Brain (organoid and tissue), 16 donors: ENCODE measurements at places on chromosomes 7 and 10.
A peak's percentile ranks its signal among the peaks of the same experiment; 100 is the strongest.

GRCh38 chr7:92835851-92836488 is 403 bp downstream of the CDK6 start:
- peak; percentile 54 for DNase-seq

DNA sequence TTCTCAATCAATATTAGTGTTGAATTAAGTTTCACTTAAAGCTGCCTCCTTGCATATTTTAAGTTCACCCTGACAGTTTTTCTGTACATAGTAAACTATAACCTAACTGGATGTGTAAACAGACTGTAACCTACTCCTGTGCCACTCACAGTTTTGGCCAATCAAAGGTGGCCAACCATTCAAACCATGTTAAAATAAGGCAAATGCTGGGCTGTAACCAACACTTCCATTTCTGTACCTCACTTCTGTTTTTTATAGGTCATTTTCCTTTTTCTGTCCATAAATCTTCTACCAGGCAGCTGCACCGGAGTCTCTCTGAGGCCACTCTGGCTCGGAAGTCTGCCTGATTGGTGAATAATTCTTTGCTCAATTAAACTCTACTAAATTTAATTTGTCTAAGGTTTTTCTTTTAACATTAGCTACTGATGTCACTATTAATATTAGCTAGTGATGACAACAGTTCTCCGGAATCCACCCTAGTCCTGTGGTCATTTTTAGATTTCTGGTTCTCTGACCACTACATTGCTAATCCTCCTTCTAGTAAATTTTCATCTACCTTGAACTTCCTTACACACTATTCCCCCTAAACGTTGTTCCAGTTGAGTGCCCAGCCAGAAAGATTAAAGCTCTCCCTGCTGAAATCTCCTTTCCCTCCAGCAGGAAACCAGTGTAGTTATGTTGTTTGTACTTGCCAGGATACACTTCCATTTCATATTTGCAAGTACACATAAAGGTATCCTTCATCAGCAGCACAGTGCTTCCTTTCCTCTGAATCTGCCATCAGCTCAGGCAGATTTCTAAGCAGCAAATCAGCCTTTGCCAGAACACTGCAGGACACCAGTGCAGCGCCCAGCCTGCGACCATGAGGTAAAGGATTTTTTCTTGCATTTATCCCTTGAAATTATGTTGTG is 18.6 kb upstream of the IFIT2 start:
- DNase-seq = peak; percentile 42

- DNase-seq = peak; percentile 35
Measured at GRCh38 chr7:137694405-137694804, 152.4 kb downstream of the DGKI start.

- no peak for DNase-seq
Measured at GRCh38 chr10:31058795-31059703, 27.4 kb upstream of the ZNF438 start.

GRCh38 chr7:122182081-122182480 is 38.0 kb upstream of the AASS start:
- DNase-seq = no peak

GRCh38 chr10:43754569-43755260 is 106.0 kb upstream of the ZNF32 start:
- no peak for DNase-seq

- DNase-seq = no peak
Measured at GRCh38 chr10:50533296-50533695, 90.5 kb downstream of the SGMS1 start.

GRCh38 chr10:114547514-114547913 is 110.6 kb downstream of the ABLIM1 start:
- no peak for DNase-seq

DNA sequence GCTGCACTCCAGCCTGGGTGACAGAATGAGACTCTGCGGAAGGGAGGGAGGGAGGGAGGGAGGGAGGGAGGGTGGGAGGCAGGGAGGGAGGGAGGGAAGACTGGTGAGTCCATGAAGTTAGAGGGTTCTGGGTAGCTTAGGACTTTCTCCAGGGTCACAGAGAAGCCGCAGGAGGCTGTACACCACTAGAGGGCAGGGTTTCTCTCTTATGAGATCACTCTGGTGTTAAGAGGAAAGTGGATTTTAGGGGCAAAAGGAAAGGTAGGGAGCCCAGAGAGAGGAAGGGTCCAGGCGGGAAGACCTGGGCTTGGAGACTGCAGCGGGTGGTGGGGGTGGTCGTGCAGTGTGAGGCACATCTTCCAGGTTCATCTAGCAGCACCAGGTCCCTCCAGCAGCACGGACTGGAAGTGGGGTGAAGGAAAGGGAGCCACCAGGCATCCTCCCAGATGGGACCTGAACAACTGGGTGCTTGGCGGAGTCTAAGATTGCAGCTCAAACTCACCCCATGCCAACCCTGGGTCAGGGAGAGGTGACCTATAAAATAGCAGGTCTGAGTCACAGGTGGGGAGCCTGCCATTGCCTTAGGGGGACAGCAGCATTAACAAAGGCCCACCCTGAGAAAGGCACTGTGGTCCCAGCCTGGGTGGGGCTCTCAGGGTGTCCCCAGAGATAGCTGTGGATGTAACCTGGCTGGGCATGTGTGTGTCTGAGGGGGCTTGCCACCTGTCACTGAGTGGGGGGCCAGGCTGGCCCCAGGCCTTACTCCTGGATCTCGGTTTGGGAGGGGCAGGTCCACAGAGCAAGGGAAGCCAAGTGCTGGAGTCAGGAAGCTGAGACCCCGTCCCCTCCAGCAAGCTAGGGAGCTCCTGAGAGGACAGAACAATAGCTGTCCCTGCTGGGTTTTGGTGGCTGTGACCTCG is 48.5 kb upstream of the SLC29A3 start:
- DNase-seq = peak; percentile 82

- DNase-seq = no peak
Measured at GRCh38 chr10:36324831-36325230, 682.7 kb upstream of the FZD8 start.

- DNase-seq = peak; percentile 52
Measured at GRCh38 chr7:104156842-104157277, 51.0 kb downstream of the ORC5 start.

DNA sequence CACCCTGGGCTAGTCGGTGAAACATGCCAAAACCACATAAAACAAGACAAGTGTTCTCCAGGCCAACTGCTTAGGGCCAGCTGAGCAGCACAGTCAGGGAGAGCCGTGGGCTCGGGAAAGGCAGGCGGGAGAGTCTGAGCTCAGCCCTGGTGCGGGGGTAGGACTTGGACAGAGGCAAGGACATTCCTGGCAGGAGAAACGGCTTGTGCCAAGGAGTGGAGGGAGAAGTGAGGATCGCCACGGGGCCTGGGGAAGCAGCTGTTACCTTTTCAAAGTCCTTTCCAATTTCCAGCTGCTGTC is 4.2 kb downstream of the ELN start:
- DNase-seq = no peak

- no peak for DNase-seq
Measured at GRCh38 chr10:19970717-19971116, 154.5 kb downstream of the PLXDC2 start.
